ENCODE measurements at places on chromosomes 1 and 21.
A peak's percentile ranks its signal among the peaks of the same experiment; 100 is the strongest.

GRCh38 chr1:10793129-10793651, 3.3 kb downstream of the CASZ1 start:
- DNase-seq: peak; percentile 94

- no peak for DNase-seq
Measured at GRCh38 chr1:67355745-67356424, 48.2 kb downstream of the IL12RB2 start.

GRCh38 chr1:15616373-15617172, 685 bp upstream of the DDI2 start:
- no peak for DNase-seq

DNA sequence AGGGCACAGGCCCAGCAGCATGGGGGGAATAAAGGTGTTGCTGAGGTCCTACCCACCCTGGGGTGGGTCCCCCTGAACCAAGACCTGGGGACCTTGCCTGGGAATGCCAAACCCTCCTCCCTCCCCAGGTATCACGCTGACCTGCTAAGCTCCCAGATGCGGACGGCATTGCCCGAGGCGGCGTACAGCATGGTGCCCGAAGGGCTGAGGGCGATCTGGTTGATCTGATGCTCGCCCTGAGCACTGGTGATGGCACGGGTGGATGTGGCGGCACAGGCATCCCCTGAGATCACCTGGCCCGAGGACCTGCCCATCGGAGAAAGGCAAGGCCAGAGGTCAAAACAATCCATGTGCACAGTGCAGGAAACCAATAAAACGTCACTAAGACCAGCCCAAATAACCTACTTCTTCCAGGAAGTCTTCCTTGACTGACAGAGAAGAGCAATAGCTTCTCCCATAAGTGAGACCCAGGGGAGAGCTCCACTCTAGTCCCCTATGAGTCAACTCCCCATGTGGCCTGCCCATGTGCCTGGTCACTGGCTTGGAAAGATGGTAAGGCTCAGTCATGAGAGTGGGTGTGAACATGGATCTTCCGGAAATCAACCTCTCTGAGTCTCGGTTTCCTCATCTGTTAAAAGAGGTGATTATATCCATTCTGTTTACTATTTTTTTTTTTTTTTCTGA, 46.3 kb downstream of the KIF21B start:
- DNase-seq: no peak

GRCh38 chr1:227218870-227219573, 99.3 kb downstream of the CDC42BPA start:
- DNase-seq: no peak

Measured in NCI-H510A treated with DMSO at 0.1 percent for 48 hours (cell line).